Cerebellum (tissue), 4 donors: ENCODE measurements at places on chromosomes 3 and 15.

DNA sequence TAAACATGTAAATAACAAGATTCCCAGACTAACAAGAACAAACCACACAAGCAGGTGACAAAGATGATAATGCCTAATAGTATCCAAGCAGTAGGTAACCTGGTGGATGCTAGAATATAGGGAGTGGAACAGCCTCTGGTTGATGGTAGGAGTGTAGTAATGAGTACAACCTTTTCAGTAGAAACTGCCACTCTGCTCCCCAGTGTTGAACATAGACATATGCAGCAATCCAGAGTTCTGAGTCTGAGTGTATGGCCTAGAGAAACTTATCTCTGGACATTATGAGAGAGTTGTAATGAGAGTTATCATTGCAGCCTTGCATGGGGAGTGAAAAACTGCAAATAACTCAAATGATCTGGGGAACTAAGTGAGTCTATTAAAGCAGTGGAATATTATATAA, 76.1 kb upstream of the ACAD9 start:
- DNase-seq: no peak

GRCh38 chr3:487614-488013, 291.1 kb downstream of the CHL1 start:
- DNase-seq: no peak

DNA sequence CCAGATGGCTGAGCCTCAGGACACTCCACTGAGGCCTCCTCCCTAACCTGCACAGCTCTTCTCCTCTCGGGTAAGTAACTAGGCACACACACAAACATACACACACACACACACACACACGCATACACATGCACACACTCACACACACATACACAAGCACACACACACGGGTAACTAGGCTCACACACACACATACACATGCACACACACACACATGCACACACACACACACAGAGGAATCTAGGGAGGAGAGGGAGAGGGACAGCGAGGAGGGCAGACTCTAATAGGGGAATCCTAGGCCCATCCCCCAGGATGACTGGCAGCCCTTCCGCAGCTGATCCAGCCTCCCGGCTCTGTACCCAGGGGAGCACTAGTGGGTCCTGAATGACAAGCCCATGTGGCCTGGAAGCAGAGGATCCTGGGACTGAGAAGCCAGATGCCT, 177.4 kb upstream of the LINGO1 start:
- DNase-seq: no peak

- no peak for DNase-seq
These were observed 65.1 kb downstream of the GLCE start for GRCh38 chr15:69225355-69226022.

DNA sequence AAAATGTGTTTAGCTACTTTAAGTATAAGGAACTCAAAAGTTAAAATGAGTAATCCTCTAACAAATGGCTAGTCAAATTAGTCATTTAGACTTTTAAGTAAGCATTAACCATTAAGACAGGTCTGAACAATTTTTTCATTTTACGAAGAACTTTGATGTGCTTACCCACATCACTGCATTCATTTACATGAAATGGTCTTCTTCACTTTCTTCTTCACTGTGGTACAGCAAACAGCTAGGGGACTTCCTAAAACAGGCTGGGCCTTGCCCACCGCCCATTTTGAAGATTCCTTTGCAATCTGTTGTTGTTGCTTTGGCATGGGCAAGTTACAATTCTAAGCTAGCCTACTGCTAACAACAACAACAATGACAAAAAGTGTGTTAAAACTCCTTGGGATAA, 67.4 kb downstream of the CBLB start:
- DNase-seq: no peak

- DNase-seq: no peak
These were observed 108.4 kb downstream of the SERPINI1 start for GRCh38 chr3:167843886-167844285.

DNA sequence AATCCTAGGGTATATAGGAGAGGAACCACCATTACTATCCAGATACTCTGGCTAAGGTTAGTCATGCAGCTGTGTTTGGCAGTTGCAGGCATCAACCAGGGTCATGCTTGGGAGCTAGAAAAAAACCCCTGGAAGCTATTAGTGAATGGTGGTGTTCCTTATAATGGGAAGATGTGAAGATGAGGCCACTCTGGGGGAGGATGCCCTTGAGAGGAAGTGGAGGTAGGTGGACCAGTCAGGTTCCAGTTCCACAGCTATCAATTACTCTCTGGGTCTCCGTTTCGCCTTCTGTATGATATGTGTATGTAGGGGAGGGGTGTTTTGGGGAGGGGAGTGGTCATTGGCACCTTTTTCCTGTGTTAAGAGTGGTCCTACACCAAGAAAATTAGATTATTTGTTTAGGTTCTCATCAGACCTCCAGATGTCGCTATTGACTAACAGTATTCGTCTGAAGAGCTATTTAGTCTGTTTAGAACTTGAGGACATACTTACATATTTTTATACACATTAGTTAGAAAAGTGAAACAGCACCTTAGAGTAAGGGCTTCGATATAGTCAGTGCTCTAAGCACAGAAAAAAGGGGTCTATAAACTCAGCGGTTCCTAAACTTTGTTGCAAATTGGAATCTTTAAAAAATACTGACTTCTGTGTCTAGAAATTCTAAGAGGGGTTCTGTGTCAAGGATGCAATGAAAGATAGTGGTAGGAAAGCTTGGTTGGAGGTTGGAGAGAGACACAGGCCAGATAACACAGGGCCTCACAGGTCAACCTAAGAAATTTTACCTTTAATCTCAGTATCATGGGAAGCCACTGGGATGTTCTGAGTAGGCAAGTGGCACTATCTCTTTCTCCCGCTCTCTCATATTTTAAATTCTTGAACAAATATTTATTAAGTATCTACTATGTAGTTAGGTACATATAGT, 9.1 kb upstream of the HPS3 start:
- DNase-seq: peak; percentile 44

DNA sequence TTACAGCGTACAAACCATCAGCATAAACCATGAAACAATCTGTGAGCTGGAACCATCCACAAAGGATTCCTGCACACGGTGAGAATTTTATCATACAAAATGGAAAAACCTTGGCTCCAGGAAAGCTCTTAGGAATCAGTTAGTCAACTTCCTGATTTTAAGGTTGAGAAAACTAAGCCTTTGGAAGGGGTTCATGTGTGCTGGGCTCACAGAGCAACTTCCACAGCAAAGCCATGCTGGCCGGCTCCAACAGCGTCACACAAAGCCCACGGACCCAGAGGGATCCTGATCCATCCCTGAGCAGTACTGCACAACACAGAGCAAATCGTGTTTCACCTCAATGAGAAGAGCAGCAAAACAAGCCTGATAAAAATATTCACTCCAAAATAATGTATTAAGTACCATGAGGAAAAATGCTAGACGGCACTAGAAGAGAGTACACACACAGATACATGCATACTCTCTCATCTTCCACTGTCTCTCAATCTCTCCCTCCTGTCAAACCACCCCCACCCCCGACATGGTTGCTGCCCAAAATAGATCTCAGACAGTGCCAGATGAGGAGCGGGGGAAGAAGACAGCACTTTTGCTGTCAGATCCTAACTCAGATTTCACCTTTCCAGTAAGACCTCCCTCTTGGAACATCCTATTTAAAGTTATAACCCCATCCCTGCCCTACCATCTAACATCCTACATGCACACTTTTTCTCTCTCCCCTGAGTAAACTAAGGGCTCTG, 58.6 kb downstream of the MB21D2 start:
- no peak for DNase-seq

- no peak for DNase-seq
These were observed 97.9 kb downstream of the NAALADL2 start for GRCh38 chr3:174957081-174957480.

- DNase-seq: no peak
These were observed 625.8 kb upstream of the BCHE start for GRCh38 chr3:166462891-166463470.

DNA sequence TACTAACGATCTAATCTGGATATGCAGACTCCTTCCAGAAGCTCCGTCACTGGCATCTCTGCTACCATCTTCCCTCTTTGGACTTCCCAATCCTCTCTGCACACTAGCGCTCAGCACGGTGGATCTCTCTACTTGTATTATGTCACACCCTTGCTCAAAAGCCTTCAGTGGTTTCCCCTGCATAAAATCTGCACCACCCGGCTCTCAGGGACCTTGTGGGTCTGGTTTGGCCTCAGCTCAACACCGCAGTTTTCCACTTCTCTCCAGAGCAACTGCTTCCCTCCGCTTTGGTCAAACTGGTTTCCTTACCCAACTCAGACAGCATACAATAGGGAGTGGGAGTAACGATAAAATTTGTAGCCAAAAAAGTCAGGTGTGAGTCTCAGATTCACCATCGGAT, 30.7 kb upstream of the HES1 start:
- no peak for DNase-seq

GRCh38 chr3:184543843-184544512, 17.6 kb upstream of the EPHB3 start:
- peak; percentile 89 for DNase-seq

DNA sequence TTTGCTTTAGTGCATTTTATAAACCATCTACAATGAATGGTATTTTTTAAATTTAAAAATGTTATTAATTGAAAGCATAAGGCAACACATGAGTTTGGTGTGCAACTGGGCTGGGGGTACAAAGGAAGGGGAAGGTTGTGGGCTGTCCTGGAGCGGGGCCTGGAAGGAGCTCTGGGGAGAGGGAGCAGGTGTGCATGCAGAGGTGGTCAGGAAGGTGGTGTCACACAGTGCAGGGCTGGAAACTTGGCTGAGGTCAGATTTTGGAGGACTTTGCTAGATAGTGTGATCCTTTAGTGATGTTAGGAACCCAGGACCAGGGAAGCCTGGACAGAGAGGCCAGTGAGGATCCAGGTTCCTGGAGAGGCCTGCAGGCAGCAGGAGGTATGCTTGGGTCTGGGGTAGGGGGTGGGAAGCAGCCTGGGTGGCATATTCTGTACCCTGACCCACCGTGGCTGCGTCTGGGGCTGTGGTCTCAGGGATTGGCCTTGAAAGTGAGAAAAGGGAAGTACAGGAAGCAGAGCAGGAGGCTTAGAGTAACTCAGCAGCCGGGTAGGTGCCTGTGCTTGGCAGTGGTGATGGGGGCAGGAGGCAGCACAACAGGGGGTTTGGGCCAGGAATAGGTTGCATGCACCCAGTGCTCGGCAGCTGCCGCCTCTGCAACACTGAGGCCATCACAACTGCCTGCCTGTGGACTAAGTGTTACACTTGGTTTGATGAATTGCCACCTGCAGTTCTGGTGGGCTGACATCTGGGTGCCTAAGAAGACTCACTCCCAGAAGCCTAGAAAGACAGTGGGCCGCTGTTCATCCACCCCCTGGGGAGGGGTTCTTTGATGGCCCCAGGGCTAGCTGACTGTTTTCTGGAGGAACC, 33.0 kb downstream of the KY start:
- no peak for DNase-seq

DNA sequence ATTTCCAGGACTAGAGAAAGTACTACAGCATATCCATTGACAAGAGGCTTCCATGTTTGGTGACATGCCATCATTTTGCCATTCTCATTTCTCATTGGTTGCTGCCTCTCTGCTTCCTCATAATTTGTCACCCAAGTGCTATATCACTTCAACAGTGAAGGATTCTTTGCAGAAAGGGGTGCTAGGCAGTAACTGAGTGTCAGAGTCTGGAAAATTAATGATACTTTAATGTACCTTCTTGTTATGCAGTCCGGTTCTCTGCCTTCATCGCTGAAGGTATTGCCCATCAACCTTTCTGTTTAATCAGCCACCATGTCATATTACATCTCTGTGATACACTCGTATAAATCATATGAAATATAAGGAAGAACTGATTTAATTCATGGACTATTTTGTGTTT, 550.3 kb downstream of the ROBO2 start:
- no peak for DNase-seq

DNA sequence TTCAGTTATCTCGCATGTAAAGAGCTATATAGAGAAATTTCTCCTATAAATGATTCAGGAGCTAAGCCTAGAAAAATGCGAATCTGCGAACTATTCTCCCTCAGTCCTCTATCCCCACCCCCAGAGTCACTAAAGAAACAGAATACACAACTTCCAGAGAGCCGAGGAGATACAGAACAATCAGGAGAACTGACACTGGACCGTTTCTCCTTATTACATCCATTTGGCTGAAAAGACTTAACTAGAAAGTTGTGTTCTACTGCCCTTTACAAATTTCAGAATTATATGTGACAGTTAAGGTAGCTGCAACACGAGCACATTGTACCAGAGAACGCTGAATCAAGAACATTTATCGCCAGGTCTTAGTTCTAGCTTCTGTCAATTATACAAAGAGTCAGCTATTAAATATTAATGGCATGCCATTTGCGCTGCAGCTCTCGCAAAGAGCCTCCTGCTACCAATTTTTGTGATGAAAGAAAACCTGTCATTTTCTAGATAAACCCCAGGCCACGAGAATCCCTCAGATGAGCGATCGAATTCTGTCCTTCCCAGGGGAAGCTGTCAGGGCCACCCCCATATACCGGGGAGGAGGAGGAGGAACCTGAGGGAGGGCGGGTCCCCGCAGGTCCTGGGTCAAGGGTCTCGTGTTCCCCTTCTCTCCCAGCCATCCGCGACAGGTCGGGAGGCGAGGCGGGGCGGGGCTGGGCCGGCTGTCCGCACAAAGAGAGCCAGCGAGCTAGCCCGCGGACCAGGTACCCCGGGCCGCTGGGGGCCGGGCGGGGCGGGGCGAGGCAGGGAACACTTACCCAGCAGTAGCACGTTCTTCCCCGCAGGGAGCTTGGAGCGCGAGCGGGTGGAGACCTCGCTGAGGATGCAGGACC, 878 bp downstream of the DYNC1LI1 start:
- peak; percentile 50 for DNase-seq

DNA sequence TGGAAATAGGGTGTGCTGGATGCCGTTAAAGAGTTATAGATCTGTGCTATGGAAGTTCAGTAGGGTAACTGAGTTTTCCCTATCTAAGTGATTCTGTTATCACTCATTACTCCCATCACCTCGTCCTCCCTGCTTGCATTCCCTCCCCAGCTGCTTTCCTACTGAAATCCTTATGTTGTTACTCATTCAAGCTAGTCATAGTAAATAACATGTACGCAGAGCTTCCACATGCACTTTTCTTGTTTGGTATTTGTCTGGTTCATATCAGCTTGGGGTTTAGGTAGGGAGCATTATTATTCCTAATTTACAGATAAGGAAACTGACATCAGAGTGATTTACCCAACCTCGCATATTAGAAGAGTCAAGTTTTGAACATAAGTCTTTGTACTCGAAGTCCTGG, 135.1 kb downstream of the HCN4 start:
- no peak for DNase-seq
